ENCODE measurements at places on chromosomes 6 and 20. TPM values are rescaled to one million over a fixed set of nuclear protein-coding genes. Genes with fewer than 3 reads are reported as not detected.

Gene SLC22A16
- under 0.01 TPM for total RNA-seq

Gene PPP1R16B
- total RNA-seq, result 183 TPM

Gene PRSS16
- total RNA-seq, result 0.09 TPM

Gene IPCEF1
- total RNA-seq, result 4.4 TPM

Gene DDR1
- 4.8 TPM for total RNA-seq
